ENCODE measurements at places on chromosomes 1 and 21.

DNA sequence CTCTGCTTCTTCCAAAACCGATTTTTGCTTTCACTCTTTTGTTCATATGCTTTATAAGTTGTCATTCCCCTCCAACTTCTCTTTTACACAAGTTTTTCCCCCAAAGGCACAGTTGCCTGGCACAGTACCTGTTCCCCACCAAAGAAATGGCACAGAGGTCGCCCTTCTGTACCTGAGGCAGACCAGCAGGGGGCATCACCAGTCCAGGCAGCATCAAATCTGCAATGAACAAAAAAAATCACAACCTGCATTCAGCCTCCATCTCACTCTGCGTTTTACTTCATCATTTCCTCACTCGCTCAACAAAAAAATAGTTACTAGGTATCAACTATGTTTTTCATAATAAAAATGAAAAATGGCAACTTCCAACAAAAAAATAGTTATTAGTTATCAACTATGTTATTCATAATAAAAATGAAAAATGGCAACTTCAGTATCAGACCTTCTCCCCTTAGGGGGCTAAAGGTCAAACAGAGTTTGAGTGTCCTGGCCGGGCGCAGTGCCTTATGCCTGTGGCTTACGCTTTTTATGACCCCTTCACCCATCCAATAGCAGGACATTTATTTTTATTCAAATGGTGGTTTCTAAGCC is 4.1 kb downstream of the EIF2D start:
- DNase-seq, result no peak

GRCh38 chr1:2455757-2456156 is 20.3 kb upstream of the PLCH2 start:
- DNase-seq, result no peak

- DNase-seq, result no peak
Measured at GRCh38 chr1:178241057-178241456, 147.2 kb downstream of the RASAL2 start.

GRCh38 chr1:25581764-25582163 is 34.8 kb upstream of the MAN1C1 start:
- no peak for DNase-seq

GRCh38 chr21:34668803-34669148 is at the start of gene CLIC6:
Gene CLIC6 (plus strand): TSS chr21:34668994. CDS start chr21:34669389, 395 bp downstream.
- no peak for DNase-seq

- no peak for DNase-seq
Measured at GRCh38 chr1:117124661-117125060, 3.1 kb upstream of the TRIM45 start.
